ENCODE measurements at places on chromosomes 6 and 20.
A peak's percentile ranks its signal among the peaks of the same experiment; 100 is the strongest.

GRCh38 chr6:7568021-7568420 is 22.0 kb upstream of the SNRNP48 start:
- no peak for DNase-seq

DNA sequence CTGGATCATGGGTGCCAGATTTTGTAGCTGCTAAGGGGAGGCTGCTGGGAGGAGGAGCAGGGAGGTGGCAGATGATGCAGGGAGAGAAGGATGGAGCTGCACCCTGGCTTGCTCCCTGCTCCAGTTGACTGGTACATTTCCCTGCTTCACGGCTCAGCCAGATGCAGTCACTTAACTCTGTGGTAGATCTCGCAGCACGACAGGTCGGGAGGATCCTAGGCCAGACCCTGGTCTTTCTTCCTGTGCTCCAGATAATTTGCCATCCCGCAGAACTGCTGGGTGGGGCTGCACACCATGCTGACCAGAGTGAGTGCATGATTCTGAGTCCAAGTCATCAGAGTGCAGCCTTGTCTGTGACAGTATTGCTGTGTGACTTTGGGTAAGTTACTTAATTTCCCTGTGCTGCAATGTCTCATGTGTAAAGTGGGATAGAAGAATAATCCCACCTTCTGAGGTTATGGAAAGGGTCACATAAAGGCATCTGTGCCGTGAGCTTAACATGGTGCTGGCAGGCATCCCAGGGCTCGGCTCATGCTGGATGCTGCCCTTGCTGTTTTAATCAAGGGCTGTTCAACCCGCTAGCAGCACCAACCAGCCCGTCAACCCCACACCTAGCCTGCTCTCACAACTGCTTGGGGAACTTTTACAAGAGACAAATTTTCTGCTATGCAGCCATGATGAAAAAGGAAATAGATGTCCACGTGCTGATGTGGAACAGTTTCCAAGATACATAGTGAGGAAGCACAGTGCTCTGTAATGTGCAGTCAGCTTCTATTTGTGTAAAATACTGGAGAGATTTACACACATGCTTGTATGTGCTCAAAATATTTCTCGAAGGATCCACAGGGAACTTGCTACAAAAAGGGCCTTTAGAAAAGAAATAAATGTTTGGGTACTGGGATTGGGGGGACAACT is 257.9 kb downstream of the CDH26 start:
- DNase-seq, result no peak

- DNase-seq, result no peak
Measured at GRCh38 chr20:19071446-19071725, 141.1 kb upstream of the SLC24A3 start.

DNA sequence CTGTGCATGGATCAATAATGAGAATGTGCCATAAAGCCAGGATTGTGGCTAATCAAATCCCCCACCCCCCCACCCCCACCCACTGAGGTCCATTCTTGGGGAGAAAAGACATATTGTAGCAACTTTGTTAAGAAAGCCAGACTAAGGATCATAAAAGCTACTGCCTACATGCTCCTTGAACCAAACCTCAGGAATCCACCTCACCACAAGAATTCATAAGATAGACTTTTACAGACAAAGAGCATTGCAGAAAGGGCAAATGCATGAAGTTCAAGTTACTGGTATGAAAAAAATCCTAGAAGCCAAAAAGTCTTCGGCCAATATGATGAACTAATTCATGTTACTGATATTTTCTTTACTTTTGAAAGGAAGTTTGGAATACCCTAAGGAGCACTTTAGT is 187.9 kb upstream of the ARID1B start:
- no peak for DNase-seq

DNA sequence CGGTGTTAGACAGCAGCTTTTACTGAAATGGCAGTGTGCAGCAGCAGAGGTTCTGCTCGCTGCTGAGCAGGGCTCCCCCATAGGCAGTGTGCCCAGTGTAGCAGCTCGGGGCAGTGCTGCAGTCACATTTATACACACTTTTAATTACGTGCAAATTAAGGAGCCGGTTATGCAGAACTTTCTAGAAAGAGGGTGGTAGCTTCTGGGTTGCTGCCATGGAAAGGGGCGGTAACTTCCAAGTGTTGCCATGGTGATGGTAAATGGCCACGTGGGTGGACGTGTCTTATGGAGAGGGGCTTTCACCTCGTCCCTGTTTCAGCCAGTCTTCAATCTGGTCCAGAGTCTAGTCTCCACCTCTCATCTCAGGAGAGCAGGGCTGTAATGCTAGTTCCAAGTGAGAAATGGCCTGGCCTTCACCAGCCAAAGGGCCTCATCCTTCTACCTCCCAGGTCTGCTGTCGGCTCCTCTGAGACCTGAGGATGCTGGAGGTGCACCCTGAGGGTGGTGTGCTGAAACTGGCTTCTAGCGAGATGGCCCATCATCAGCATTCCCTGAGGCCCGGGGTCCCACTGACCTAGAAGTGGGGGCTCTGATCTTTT is 180.5 kb upstream of the PMEPA1 start:
- no peak for DNase-seq

DNA sequence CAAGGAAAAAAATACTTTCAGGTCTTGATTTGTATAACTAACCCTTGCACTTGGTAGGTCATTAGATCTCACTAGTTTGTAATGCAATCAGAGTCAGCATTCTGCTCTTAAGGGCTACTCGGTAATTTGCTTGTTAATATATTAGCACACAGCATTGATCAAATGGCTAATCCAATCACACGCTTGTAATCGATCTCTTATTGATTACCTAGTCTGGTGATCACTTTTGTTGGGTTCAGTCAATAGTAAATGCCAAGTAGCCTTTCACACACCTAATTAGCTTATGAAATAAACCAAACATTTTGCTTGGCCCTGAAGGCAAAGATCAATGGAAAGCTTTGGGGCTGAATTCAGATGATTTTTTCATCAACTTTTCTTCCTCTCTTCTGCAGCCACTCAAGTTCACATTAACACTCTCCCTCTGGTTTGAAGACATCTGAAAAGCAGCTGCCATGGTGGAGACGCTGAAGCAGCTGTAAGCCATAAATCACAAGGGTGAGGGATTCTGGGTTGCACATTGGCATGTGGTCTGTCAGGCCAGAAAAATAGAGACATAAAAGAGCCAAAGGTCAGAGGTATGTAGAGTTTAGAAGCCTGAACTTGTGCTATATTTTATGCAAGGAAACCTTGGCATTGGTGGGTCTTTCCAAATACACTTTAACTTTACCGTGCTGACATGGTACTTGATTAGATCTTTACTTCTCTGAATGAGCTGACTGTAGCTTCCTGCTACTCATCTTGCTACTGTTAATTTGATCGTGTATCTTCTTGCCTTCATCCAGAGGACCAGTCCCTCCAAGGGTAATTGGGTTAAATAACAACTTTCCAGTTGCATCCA is 234.4 kb downstream of the SIM1 start:
- peak; percentile 7 for DNase-seq

DNA sequence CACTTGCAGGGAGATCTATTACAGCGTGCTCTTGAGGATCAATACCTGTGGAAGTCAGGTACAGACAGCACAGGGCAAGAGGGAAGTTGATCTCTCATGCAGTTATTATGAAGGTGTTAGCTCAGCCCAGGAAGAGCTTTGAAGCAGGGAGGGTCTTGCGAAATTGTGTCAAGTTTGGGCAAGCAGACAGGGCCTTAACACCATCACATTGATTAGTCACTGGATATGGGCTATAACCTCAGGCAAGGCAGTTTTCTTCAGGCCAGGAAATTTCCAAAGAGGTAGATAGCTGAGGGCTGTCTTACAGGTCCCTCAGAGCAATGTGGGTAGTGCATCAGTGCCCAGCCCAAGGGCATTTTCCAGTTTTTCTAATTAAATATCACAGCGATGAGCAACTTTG is 643.8 kb downstream of the DHX35 start:
- no peak for DNase-seq

DNA sequence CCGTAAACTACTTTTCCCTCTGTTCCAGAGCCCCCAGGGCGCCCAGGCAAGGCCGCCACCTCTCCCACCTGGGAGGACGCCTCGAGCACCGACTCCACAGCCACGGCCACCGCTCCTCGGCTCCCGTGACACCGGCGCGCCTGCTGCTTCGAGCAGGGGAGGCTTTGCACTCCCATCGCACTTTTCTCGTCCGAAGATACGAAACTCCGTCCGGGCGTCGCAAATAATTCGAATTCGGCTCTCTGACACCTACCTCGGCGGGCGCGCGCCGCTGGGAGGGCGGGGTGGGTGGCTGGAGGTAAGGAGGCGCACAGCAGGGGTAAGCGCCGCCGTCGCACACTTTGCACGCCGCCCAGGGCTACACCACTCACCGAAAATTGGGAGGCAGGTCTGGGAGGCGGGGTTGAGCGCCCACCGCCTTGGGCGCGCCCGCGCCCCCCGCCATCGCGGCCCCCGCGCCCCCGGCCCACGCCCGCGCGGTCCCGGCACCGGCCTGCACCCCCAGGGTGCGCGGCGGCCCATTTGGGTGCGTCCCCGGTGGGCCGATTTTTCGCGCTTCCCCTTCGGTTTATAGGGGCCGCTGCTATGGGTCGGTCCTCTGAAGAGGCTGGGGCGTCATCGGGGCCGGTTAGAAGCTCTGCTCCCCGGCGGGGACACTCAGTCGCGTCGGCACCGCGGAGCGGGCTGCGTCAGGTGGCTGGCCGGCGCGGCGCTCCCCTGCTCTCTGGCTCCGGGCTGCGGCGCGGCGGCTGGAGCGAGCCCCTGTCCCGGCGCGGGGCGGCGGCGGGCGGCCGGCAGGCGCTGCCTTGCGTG is 36.2 kb downstream of the GNAS start:
- DNase-seq, result peak; percentile 83

DNA sequence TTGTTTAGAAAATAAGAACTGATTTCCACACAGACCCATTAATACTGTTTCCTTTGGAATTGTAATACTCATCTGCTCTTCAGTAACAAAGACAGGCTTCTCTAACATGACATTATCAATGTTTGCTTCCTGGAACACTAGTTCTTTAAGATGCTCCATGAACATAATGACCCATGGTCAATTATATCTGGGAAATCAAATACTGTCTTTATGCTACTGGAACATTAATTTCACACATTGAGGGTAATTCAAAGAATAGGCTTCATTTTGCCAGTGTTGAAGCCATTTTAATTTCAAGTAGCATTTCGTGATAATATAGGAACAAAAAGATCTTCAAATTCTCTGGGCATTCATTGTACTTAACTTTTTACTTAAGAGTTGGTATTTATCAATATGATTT is 80.9 kb downstream of the OPN5 start:
- no peak for DNase-seq

- DNase-seq, result no peak
Measured at GRCh38 chr6:14393910-14394309, 276.3 kb downstream of the CD83 start.

DNA sequence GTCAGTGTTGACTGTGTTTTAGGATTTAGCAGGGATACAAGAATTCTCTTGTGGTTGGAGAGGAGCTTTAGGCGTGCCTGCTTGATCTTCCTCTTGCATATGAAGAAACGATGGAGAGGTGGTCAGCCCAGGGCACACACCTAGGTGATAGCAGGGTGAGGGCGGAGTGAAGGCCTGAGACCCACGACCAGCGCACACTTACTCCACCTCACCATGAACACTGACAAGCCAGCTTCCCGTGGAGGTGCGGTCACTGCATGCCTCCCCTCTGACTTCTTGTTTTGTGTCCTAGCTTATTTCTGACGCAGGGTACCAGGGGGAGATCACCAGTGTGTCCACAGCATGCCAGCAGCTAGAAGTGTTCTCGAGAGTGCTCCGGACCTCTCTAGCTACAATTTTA is 8.1 kb downstream of the NELFCD start:
- no peak for DNase-seq

DNA sequence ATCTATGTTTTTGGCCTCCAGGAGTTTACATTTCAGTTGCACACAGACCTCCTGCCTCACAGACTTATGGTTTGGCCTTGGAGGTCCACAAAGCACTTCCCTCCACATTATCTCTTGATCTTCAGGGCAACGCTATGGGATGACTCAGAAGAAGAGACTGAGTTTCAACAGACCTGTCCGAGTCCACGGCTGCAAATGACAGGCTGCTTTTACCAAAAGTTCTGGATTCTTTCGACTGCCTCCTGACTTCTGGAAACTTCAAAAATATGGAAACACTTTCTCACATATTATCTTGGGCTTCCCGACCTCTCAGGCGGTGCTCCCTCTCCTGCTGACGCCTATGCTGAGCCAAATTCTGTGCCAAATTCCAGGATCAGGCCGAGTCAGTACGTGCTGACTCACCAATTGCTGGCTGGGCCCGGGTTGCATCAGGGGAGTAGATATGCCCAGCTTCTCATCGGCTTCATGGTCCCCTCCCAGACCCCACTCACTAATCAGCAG is 190.2 kb downstream of the BMP7 start:
- DNase-seq, result no peak

- DNase-seq, result no peak
Measured at GRCh38 chr6:21531393-21531792, 62.2 kb upstream of the SOX4 start.

- DNase-seq, result no peak
Measured at GRCh38 chr6:149334682-149335160, 17.2 kb downstream of the TAB2 start.

DNA sequence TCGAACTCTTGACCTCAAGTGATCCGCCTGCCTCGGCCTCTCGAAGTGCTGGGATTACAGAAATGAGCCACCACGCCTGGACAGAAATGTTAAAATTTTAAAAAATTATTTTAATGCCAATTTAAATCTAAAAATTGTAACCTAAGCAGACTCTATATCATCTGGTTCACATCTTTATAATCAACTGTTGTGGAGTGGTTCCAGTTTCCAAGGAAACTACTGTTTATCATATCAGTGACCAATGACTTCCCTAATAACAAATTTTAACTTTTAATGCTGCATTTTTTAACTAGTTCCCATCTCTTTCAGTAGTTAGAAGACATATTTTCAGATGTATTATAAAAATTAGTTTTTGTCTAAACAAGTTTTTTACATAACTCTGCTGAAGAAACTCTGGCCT is 5.2 kb upstream of the BTN3A2 start:
- DNase-seq, result no peak

DNA sequence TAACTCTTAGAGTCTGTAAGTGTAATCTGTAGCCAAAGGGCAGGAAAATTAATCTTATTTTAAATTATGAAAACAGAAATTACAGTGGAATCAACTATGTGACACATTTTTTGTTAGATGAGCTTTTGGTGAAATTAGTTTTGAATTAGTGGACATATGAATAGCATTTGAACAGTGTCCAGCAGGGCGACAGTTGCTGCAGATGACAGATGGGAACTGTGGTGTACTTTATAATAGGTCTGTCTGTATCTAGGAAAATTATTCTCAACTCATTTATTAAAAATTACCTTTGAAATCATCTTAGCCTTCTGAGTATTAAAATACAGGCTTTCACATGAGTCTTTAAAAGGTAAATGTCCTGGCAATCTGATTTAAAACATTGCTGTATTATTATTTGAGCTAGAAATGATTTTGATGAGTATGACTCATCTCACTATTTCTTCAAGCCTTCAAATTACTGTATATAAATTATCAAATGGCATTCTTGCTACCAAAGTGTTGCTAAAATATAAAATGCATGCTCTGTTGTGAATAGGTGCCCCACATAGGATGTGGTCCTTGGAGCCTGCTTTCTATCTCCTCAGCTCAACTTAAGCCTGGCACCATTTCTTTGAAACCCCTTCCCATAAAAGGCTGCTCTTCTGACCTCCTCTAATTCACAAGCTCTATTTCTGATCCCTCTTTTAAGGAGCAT is 150.4 kb downstream of the C6orf58 start:
- DNase-seq, result no peak
